Epithelial cell of proximal tubule (primary cell): ENCODE measurements at places on chromosomes 6 and 20.

GRCh38 chr6:163423696-163424095, 9.2 kb downstream of the QKI start:
- DNase-seq, result no peak

DNA sequence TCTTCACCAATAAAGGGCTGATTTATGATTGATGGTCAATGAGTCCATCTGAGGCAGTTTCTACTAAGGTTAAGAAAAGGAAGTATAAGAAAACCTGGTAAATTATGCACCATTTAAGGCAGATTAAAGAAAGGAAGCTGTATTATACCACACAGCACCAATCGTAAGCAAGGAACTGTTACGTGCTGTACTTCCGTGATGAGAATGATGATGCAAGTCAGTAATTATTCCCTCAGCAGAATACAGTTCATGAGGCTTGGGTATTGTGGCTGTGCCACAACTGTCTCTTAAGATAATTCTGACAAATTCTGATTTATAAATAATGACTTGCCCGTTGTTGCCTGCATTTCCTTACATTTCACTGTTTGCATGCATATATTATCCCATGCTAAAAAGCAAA, 699.0 kb downstream of the HDGFL1 start:
- DNase-seq, result no peak

- no peak for DNase-seq
Measured at GRCh38 chr20:51174536-51174935, 151.6 kb upstream of the KCNG1 start.

GRCh38 chr6:16754876-16755275, 6.4 kb downstream of the ATXN1 start:
- no peak for DNase-seq

DNA sequence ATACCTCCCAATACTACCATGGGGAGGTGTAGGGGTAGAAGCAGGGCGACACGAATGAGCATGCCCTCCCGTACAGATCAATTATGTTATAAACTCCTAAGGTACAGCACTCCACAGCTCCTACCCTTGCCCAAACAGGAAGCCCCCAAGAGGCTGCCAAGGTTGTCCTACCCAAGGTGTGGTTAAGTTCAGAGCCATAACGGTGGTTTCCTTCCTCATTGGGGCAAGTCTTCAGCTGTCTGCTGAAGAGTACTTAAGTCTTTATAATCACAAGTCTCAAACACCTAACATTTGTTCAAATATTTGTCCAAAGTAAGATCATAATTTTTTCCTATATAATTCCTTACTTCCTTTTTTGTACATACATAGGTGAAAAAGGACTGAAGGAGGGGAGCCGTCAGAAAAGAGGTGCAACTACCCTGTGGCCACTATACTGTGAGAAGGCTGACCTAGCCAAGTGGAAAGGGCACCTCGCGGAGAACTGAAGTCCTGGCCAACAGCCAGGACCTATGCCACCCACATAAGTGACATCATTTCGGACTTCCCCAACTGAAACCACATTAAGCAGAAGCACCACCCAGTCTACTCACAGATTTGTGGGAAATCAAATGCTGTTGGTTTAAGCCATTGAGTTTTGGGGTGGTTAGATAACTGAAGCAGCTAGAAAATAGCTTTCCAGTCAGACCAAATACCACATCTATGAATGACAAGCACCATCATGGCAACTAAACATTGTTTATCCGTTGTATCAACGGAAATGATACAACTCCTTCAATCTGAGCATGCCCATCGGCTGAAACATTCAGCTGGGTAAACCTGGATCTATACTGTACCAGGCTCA, 2.9 kb upstream of the RAB22A start:
- peak; percentile 96 for DNase-seq

GRCh38 chr6:2589171-2589661, 161.5 kb downstream of the MYLK4 start:
- DNase-seq, result no peak

GRCh38 chr6:142613981-142614380, 312.2 kb downstream of the ADGRG6 start:
- DNase-seq, result no peak

DNA sequence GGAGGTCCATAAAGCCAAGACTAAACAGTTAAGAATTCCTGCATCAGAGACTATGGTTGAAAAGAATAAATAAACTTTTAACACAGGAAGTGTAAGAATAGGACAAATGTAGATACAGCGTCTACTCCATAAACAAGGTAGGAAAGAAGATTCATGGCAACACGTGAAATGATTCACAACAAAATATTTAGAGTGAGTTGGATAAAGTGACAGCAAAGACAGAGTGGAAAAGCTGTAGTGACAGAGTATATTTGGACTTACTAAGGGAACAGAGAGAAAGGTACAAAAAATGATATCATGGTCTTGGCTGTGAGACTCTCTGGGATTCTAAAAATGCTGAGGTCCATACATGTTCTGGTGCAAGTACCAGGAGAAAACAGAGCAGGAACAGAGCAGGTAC, 21.9 kb upstream of the KIAA0408 start:
- DNase-seq, result no peak

DNA sequence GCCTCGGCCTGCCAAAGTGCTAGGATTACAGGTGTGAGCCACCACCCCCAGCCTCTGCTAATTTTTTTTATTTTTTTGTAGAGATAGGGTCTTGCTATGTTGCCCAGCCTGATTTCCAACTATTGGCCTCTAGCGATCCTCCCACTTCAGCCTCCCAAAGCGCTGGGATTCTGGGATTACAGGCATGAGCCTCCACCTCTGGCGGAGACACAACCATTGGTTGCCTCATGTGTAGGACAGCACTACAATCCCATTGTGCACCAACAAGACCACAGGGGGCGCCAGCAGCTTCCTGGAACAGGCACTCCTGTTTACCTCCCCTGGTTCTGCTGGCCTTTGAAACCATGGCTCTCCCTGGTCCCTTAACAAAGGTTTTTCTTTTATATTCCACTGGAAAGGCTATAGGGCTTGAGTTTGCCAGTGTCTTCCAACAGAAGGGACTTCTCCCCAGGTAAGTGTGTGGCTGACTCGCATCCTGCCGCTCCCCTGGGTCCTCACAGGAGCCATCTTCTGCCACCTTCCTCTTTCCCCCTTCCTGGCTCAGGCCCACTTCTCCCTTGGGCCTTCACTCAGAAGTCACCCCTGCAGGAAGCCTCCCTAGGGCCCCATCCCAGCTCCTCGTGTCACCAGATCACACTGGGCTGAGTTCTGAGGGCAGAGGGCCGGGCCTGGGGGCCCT, 39.2 kb upstream of the TLDC2 start:
- no peak for DNase-seq

DNA sequence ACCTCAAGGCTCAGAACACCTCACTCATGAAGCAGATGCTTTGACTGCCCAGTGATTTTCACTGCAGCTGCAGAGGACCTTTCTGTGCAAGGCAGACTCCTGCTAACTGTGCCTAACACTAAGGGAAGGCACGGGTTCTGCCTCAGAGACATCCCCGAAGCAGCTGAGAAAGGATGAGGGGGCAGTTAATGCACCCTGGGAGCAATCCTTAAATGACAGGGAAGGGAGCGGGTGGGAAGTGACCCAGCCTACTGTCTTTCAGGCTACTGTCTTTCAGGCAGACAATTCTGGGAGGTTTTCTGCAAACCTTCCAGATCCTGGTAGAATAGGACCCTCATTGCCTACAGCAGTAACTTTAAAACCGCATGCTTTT, 55.3 kb downstream of the NDUFAF5 start:
- no peak for DNase-seq

GRCh38 chr6:2734488-2735166, 16.1 kb downstream of the MYLK4 start:
- no peak for DNase-seq

GRCh38 chr6:140718021-140718420, 1343.6 kb upstream of the CITED2 start:
- DNase-seq, result no peak

- no peak for DNase-seq
Measured at GRCh38 chr6:166589786-166590574, 3.5 kb upstream of the RAMACL start.

- no peak for DNase-seq
Measured at GRCh38 chr6:143513410-143513809, 1.9 kb upstream of the FUCA2 start.

GRCh38 chr6:50959081-50959641, 140.5 kb downstream of the TFAP2B start:
- DNase-seq, result no peak

GRCh38 chr6:35203680-35204079, 10.1 kb upstream of the SCUBE3 start:
- no peak for DNase-seq

DNA sequence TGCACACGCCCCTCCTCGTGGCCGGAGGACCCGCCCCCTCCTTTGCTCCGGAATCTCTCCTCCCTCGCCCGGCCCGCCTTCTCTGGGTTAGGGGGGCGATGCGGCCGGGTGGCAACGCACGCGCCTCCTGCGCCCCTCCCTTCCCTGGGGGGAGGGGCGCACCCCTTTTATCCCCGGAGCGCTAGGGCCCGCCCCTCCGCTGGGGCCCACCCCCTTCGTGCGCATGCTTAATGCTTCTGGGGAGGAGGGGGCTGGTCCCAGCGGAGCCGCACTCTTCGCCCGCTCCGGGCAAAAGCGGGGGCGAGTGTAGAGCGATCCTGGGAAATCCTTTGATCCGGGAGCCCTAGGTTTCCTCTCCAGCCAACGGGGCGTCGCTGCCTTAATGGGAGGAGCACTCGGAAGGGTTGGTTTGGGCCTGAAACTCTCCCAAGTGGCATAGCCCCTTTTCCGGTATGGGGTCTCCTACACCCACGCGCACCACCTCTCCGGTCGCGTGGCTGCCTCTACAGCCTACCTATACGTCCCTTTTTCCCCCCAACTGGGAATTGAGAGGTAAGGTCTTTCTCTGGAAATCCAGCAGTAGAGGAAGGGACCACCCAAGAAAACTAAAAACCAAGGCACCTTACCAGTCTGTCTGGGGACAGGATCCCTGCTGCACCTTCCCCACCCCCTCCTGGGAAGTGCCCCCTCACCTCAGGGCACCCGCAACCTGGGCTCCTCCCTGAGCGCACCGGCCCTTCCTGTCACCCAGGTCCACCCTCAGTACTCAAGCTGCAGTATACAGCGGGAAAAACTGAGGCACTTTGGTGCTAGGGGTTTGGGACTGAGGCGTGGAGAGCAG, 2.1 kb downstream of the SOX12 start:
- no peak for DNase-seq

DNA sequence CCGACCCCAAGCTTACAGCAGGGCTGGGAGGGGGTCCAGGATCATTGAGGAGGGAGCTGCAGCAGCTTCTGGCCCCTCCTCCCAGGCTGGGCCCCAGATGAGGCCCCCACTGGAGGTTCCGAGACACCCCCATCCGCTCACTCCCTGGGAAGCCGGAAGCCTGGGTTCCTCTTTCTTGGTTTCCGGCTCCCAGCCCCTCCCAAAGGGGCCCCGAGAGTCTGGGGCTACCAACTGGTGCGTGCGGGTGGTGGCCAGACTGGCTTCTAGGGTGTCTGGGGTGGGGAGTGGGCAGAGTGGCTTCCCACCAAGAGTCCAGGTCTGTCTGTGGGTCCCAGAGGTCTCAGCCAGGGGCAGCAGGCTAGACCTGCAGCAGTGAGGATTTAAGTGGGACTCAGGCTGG, 2.2 kb downstream of the RGS19 start:
- DNase-seq, result no peak

DNA sequence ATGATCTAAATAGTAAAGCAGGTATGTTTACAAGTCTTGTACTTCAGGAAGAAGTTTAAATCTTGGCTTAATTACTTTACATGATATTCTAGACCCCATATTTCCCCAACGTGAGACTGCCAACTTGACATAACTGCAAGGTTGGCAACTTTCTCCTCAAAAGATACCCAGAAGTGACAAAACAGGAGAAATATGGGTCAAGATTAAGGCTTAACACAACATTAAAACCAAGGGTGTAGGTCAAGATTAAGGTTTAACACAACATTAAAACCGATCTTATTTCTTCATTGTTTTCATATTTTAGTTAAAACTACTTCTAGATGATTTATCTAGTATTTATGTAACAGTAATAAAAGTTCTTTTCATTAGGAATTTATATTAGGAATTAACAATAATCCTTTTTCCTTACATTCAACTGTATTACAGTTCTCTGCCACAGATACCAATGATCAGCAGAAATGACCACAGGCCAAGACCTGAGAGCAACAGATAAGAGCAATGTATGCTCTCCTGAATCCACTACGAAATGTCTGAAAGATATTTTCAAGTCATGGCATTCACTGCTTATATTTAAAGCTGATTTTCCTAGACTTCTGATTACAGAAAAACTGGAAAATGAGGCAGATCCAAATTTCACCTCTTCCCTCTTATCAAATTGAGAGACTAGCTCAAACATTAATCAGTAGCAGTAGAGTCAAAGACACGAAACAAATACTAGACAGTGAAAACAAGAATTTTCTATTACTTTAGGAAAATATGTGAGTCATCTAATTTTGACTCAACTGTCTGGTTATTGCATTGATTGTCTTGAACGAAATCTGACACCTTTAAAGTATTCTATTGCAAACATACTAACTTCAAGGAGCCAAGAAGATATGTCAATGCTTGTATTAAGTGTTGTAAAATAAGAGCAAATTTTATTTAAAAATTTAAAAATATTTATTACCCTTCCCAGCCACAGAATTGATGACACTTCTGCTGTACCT, 72.3 kb downstream of the RNGTT start:
- no peak for DNase-seq

DNA sequence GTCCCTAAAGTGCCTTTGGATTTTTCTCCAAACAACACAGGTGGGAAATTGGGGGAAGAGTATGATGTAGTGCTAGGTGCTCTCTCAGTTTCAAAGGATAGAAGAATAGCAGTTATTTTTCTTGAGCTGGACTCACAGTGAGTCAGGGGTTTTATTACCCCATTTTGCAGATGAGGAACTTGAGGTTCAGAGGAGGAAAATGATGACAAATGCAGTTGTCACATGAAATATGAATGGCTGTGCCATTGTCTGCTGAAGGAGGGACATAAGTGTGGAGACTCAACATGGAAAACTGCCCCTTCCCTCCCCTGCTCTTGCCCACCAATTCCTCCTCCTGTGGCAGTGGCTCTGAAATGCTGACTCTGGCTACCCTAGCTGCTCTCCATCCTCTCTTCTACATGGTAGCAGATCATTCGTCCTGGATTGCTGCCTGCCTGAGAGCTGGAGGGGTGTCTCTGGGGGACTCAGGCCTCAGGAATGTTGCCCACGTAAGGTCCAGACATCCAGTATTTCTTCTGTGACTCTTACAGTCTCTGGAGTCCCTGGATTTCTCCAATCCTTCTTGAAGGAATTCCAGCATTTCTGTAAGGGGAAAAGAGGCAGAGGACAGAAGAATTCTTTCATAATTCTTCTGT, 37.6 kb upstream of the EPB41L1 start:
- no peak for DNase-seq

GRCh38 chr20:53743607-53744260, 150.1 kb upstream of the ZNF217 start:
- no peak for DNase-seq

- no peak for DNase-seq
Measured at GRCh38 chr6:135222623-135223022, 41.5 kb downstream of the MYB start.

GRCh38 chr6:122454673-122455072, 16.9 kb downstream of the SERINC1 start:
- DNase-seq, result no peak

- DNase-seq, result peak; percentile 31
Measured at GRCh38 chr20:24634855-24635254, 165.4 kb downstream of the SYNDIG1 start.
